ENCODE measurements at places on chromosomes 6 and 20.
A peak's percentile ranks its signal among the peaks of the same experiment; 100 is the strongest.

DNA sequence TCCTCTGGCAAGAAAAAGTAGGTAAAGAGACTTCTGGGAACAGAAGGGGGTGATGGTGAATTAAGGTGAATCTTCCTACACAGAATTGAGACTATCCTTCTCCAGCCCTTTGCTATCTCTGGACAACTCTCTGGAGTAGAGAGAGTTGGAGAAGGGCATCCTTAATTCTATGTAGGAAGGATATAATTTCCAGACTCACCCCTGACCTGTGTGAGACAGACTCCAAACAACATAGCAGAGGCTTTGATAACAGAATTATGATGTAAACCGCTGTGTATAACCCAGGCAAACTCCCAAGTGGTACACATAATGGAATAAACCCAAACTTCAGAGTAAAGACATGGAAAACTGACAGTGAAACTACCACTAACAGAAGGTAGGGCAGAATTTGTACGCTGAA is 186.5 kb downstream of the MEI4 start:
- DNase-seq: no peak

GRCh38 chr6:147909640-147910039 is 401.1 kb downstream of the SAMD5 start:
- no peak for DNase-seq

DNA sequence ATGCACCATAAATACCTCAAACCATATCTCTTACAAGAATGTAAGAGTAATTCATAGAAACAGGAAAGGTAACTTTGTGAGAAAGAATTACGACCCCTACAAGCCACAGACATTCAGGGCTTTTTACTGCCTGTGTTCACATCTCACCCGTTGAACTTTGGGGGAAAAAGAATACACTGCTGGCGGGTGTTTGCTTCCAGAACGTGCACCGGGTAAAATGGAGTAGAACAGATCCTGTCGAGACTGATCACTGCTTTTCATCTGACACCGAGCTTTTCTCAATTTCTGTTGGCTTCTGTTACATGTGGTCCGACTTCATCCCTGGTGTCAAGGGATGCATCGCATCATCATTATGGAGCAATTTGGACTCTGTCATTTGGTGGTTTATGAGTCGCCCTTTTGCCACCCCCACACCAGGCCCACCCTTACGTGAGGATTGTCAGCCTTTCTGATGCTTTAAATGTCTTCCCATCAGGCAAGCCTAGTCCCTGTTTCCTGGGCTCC is 219.2 kb upstream of the ZFP64 start:
- no peak for DNase-seq

GRCh38 chr6:27650620-27651370 is 177.9 kb upstream of the ZNF184 start:
- DNase-seq: peak; percentile 42

GRCh38 chr6:36700831-36701230 is 3.2 kb downstream of the RAB44 start:
- no peak for DNase-seq

DNA sequence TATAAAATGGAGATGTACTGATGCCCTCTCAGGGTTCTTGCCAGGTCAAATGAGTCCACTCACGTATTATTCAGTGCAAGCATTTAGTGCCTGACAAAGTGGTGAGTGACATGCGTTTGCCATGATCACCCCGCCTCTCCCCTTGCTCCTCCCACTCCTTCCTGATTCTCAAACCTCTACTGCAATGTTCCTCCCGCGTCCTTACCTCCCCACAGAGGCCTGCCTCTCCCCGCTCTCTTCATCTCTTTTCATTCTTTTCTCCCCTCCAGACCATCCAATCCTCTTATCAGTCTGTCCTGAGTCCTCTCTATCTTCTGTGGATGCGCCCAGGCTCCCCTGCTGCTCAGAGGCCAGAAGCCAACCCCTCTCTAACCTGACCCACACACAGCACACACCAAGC is 40.7 kb downstream of the KCNK5 start:
- no peak for DNase-seq

DNA sequence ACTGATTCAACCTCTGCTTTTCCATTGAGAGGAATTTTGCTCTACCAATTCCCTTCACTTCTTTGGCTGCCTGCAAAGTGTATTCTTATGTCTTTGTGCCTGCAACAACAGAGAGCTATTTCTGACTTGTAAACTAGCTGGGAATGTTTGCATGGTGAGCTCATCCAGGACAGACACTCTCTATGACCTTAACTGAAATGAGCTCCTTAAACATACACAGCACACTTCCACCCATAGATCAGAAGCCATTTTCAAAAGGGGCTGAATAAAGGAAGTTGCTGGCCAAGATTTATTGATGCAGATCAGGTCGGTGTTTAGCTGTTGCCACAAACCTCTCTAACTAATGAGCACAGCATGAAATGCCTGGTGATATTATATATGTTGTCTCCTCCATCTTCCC is 377.7 kb downstream of the BTBD9 start:
- DNase-seq: no peak

DNA sequence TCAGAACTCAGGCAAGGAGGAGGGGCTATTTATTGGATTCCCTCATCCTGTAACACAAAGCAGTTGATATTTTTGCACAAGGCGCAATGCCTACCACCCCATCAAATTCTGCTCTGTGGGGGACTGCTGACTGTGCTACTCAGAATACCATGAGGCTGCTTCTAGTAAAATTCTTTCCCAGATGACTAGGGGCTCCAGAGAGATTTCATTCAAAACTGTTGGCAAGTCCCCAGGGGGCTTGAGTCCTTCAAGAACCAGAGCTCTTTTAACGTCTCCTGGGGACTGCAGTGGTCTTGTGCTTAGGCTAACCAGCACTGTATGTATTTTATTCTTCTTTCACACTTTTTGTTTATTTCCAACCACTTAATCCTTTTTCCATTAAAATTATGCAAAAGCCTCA is 365.9 kb upstream of the AGPAT4 start:
- no peak for DNase-seq

GRCh38 chr6:111718990-111719389 is 113.3 kb upstream of the TRAF3IP2 start:
- DNase-seq: no peak

- DNase-seq: peak; percentile 44
These were observed 532 bp upstream of the PM20D2 start for GRCh38 chr6:89145091-89145955.

DNA sequence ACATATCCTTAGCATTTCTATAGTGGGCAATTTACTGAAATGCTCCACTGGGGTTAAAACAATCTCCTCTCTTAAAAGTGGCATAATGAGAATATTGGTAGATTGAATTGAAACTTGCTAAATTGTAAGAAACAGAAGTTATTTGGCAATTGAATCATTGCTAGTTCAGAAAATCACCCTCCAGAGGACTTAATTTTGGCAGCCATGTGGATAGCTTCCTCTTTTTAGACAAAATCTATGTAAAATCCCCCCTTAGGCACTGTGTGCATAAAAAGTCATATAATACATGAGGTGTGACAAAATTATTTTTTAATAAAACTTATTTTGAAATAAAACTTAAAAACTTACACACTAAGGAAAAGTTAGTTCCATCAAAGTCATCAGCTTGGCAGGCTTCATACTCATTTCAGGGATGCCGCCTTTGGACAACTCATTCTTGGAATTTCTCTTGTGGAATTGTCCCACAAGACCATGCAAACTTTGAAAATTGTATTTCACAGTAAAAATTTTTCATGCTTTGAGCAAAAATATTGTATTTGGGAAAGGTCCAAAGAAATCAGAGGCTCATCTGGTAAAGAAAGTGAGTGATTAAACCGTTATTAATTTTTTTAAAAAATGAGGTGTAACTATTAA is 473.0 kb downstream of the BCKDHB start:
- DNase-seq: no peak

DNA sequence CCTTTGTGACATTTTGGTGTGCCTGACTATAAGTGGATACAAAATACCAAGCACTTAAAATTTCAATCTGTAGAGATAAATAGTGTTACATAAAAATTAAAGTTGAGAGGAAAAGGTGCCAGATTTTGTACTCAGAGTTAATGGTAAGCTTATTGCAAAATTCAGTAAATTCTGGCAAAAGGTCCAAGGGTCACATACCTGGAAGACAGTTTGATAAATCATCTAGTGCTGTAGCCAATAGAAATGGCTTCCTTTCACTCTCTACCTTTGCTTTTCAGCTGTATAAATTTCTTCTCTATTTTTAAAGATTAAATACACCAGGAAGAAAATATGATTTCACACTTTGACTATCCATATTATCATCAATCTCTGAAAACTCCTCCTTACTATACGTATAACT is 690.2 kb upstream of the NRSN1 start:
- no peak for DNase-seq

GRCh38 chr6:81690073-81690472 is 62.4 kb downstream of the TENT5A start:
- peak; percentile 91 for DNase-seq

DNA sequence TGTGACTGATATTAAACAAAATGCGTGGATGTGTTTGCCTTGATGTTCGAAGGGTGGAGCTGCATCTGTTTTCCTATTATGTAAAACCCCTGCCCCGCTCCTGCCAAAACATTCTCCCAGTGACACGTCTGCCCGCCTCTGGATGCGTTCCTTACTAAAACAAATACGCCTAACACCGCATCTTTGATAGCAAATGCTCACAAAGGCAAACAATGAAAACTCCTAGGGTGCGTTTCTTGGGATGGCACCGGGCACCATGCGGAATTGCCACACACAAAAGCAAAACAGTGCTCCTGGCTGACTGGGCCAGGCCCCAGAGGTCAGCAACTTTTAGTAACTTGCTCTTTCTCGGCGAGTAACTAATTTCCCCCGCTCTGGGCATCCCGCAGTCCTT is 9.0 kb upstream of the FOXC1 start:
- peak; percentile 54 for DNase-seq

DNA sequence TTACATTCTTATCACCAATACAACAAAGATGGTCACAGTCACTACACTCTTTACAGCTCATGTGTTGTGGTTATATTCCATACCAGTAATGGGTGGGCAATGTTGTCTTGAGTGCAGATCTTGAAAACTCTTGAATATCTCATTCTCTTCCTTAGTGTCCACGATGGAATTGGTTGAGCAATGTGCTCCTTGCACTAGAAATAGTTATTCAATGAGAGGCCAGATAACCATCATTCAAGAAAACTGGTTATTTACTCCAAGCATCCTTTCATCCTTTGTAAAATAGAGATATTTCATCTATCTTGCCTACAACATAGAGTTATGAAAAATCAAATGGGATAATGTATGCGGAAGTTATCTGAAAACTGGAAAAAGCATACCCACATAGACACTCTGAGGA is 215.9 kb downstream of the ARHGAP18 start:
- DNase-seq: no peak

- DNase-seq: no peak
These were observed 68.1 kb upstream of the UST start for GRCh38 chr6:148678682-148679081.

- DNase-seq: no peak
These were observed 158.6 kb upstream of the NT5E start for GRCh38 chr6:85291326-85291725.

DNA sequence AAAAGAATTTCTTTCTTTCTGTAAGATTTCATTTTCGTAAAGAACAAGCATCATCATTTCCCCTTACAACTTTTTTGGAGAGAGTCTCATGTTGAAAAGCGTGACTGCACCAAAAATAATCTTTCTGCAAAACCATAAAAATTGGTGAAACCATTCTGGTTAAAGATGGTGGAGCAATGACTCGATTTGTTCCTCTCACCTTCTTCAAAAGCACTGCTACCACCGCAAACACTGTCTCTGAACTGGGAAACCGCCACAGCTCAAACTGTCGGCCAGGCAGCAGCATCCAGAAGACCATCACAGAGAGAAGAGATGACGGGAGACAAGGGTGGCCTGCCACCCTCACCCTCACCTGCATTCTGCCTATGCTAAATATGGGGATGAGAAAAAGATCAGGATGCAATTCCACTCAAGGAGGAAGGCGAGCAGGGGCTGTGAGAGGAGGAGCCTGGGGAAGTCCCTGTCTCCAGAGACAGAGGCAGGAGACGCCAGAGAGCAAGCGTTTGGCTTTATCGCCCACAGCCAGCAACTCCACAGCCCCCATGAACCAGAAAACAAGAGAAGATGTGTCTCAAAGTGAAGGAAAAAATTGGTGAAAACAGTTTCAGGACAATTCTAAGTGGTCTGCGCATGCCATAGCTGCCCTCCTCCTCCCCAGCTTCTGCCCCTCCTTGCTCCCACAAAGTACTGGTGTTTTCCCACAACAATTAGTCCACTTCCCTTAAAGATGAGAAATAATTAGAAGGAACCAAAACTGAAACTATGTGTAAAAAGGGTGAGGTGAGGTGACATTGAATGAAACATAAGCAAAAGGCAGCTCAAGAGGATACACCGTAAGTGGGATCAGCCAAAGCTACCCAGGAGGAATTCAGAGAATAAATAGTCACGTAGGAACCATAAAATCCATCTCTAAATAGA is 255.5 kb downstream of the KIF16B start:
- no peak for DNase-seq

GRCh38 chr6:154951345-154952200 is 43.5 kb upstream of the TIAM2 start:
- no peak for DNase-seq

DNA sequence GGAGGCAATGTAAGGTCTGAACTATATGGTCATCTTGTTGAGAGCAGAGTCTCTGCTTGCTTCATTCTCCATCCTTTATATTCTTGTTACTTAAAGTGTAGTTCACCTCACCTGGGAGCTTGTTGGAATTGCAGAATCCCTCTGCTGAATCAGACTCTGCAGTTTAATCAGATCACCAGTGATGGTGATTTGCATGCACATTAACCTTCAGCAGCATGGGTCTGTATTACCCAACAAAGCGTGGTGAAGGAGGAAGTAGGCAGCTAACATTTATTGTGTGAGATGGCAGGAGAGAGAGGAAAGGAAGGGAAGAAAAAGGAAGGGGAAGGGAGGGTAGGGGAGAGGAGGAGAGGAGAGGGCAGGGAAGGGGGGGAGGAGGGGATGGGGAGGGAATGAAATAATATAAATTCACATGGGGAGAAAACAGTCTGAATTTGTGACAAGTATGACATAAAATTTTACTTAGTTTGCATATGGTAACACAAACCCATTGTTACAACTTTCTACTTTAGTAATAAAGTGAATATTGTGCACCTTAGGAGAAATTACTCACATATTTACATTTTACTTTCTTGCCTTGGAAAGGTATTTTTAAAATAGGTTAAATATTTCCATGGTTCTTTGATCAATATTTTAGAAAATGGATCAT is 740.7 kb downstream of the DHX35 start:
- DNase-seq: peak; percentile 19

All from NCI-H526 treated with DMSO at 0.1 percent for 48 hours (cell line).